Stimulated activated CD8-positive, alpha-beta memory T cell treated with anti-CD3 and anti-CD28 coated beads, Interleukin-15, amount 100 ng/mL, for 1 hour (primary cell): ENCODE measurements at places on chromosomes 5 and 9.

DNA sequence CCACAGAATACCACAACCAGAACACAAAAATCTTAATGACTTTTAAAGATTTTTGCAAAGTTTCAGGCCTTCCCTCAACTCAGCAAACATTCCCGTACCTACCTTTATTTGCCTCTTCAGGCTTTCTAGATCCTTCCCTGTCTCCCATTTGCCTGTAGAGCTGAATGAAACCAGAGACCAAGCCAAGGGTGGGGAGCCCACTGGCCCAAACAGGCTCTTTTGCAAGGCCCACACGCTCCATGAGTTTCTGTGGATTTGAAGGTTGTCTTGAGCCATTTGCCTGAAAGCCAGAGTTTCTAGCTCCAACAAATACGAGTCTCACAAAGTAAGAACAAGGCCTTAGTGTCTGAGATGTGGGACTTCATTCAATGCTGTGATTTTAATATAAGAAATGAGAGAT is 107.8 kb downstream of the GAS1 start:
- DNase-seq, result no peak

- DNase-seq, result no peak
Measured at GRCh38 chr5:63697811-63698210, 264.4 kb downstream of the HTR1A start.

GRCh38 chr9:10050016-10050415 is 562.8 kb downstream of the PTPRD start:
- no peak for DNase-seq

DNA sequence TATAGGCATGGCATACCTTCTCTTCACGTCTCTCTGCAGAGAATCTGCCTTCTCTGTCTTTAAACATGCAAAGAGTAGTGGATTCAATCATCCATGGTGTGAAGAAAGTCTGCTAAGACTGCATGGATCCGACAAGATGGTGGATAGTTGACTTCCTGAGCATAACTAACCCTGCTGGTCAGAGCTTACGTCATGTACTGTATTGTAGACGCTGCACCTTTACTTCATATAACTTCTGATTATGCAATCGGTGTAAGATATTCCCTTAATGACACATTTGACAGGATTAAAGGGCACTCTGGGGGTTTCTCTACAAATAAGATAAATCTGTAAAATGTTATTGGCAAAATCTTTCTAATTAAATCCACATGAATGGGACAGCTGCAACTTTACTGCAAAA is 240.3 kb upstream of the NREP start:
- no peak for DNase-seq

DNA sequence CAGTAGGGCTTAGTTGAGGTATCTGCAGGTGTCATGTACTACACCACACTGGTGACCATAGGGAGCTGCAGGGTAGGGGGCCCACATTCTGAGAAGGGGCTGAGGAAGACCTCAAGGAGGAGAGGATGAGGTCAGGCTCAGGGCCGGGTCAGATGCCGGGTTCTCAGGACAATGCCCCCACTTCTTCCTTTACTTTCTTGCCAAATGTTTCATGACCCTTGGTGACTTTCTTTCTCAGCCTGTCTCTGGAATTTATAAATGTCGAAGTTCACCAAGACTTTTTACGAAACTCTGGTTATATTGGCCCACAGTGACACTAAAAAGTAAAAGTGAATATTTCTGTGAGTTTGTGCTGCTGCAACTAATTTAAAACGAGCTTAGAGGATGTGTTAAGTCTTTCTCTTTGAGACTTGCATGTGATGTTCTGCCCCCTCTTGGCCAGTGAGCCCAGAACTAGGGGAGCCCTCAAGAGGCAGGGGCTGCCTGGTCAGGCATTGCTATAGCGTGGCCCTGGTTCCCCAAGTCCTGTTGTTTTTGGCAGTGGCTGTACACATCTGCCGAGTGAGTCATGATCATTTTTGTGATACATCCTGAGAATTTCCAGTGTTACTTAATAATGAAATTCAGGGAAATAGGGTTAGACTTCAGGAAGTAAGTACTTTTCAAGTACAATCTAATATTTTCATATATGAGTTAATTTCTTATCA is 11.2 kb downstream of the ACO1 start:
- DNase-seq, result no peak

- no peak for DNase-seq
Measured at GRCh38 chr5:77546-77945, 14.4 kb upstream of the PLEKHG4B start.

DNA sequence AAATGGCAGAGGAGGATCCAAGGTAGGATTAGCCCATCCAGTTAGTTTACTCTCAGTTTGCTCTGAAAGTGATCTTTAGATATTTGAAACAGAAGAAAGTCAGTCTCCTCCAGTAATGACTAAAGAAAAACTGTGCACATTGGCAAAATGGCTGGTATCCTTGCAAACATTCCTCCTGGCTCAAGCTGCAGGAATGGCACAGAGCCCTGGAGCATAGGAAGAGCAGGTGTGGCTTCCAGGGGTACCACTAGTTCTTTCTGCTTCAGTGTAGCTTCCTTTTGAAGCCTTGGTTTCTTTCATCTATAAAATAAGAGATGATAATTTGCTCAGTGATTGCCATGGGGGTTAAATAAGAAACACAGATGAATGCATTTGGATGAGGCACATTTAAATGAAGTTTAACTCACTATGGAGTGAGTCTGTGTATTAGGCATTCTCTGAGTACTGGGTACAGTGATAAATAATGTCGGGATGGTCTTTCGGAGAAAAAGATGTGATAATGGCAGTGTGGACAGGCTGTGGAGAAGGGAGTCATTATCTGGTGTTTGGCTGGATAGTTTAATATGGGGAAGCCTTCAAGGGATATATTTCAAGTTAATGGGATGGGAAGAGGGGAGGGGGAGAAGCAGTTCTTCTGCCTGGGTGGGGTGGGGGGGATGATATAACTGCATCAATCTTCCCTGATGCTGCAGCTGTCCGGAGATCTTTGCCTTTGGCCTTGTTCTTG is 217.3 kb upstream of the KLF4 start:
- no peak for DNase-seq

DNA sequence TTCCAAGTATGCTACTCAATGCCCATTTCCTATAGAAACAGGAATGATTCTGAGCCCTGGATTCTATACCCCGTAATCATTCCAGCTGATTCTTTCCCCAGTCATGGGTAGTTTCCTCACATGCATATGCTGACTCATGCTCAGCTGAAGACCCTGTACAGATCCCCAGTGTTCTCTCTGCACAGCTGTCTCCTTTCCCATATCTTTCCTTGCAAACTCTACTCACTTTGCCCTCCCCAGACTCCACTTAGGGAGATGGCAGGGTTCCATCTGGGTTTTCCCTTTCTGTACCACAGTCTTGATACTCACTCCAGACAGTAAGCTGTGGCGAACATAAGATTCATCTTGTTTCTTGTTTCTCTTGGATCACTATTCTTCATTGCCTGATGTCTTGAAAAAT is 357.6 kb downstream of the RAB3C start:
- no peak for DNase-seq

- no peak for DNase-seq
Measured at GRCh38 chr5:17813214-17813613, 179.0 kb downstream of the TAF11L14 start.

DNA sequence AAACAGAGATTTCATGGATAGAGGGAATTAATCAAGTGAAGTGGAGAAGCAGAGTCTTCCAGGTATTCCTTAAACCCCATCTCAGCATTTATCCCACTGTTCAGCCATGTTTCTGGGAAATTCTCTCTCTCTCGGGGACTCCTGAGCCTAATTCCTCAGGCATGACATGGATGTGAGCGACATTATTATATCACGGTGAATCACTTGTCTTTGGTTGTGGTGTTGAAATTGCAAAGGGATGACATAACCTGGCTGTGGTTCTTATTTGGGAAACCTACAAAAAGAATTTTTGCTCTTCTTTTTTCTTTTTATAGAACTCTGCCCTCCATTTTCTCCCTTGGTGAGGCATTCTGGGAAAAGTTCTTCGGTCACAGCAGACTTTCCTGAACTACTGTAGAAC is 457.9 kb upstream of the PTGER4 start:
- DNase-seq, result no peak

DNA sequence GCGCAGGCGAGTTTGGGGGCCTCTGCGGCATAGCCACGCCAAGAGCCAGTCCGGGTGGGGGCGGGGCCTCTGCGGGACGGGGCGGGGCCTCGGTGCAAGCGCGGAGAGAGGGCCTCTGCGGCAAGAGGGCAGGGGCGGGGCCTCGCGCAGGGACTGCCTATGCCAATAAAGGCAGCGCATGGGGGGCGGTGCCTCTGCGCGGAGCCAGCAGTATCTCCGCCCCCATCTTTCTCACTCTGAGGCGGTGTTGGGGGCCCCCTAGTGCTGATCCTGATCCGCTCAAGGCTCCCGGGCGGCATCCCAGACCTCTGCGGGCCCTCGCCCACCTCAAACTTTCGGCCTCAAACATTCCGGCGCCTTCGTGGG is 9.2 kb upstream of the GPRIN1 start:
- DNase-seq, result peak; percentile 44

DNA sequence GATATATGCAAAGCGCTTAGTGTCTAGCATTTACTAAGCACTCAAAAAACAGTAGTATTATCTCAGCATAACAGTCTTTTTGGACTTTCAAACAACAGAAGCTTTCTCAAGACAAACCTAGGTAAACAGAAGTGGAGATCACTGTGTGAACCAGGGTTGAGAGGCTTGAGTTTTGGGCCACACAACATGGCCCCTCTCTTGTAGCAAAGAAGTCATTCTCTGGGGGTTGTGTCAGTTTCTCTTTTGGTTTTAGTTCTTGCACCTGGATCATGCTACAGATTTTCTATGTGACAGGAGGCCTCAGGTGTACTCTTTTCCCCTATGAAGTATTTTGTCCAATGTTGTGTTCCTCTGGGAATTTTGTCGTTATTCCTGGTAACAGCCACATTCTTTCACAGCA is 30.0 kb downstream of the INSYN2B start:
- DNase-seq, result no peak

DNA sequence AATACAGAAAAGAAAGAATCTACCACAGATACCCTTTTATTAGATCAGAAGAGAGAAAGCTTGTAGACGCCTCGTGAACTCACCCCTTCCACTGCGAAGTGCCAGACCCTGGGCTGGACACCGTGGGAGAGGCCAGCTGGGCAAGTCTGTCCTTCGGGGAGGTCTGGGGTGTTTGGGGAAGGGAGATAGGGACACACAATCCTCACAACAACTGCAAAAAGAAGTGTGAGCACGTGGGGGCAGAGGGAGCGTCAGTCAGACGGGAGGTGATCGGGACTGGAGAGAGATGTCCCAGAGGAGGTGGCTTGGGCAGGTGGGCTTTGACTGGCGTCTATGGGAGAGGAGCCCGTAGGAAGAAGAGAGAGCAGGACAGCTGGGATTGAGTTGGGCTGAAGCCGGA is 27.3 kb upstream of the GRHPR start:
- DNase-seq, result no peak

DNA sequence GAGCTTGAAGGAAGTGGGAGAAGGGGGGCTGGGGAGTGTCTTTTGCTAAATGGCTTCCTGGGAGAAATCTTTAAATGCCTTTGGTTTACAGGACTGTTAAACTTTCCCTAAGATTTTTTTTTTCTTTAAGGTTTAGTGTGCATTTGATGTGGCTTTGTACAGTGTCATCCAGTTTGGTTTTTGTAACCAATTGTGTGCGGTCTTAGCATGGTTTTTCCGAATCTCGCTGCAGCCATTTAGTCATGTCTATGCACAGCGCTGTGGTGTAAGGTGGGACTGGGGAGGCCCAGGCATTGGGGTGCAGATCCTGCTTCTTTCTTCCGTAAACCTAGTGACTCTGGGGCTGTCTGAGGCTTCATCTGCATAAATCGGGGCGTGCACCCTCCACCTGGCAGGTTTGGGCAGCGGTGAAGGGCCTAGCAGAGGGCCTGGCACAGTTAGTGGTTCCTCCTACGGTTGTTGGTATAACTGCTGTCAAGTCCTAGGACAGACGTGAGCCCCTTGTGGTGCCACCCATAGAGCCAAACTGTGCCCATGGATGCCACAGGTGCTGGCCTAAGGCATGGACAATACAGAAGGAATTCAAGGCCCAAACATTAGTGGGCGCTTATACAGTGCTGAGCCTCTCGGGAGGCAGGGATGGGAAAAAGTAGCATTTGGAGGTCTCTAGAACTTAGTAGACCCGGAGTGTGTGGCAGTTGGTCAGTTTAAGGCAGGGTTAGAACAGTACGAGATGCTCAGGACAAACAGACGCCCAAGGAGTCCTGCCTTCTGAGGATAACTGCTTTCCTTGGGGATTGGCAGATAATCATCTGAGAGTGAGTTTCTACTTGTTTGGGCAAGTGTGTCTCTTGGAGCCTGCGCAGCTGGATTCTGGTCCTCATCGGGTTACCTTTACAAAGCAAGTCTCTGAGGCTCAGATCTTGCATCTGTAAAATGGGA is 1.5 kb downstream of the PRRC2B start:
- DNase-seq, result no peak

- no peak for DNase-seq
Measured at GRCh38 chr9:104915049-104915448, 12.9 kb downstream of the ABCA1 start.

DNA sequence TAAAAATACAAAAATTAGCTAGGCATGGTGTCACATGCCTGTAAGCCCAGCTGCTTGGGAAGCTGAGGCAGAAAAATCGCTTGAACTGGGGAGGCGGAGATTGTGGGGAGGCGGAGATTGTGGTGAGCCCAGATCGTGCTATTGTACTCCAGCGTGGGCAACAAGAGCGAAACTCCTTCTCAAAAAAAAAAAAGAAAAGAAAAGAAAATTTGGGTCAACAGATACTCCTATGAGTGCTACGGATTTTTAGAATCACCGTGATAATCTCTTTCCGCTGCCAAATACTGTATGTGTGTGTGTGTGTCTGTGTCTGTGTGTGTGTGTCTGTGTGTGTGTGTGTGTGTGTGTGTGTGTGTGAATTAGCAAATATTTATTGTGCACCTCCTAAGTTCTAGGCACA is 64.4 kb downstream of the ARRDC3 start:
- no peak for DNase-seq

DNA sequence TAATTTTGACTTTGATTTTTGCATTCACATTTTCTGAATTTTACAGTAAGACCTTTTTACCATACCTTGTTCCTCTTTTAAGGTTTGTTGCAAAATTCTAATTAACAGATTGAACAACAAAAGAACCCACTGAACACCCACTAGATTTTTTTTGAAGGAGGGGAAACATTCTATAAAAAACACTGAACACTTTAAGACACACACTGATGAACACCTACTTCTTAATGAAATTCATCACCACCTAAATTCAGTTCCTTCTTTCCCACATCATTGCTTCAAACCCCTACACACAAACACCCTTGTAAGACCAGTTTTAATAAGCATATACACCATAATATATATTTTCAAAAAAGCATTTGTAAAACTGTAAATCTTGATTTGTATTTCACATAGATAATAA is 559.0 kb upstream of the MEF2C start:
- no peak for DNase-seq
